ENCODE measurements at places on chromosomes 3 and 15.
A peak's percentile ranks its signal among the peaks of the same experiment; 100 is the strongest.

GRCh38 chr3:162863579-162863978 lies 1367.0 kb downstream of the OTOL1 start:
- no peak for DNase-seq

DNA sequence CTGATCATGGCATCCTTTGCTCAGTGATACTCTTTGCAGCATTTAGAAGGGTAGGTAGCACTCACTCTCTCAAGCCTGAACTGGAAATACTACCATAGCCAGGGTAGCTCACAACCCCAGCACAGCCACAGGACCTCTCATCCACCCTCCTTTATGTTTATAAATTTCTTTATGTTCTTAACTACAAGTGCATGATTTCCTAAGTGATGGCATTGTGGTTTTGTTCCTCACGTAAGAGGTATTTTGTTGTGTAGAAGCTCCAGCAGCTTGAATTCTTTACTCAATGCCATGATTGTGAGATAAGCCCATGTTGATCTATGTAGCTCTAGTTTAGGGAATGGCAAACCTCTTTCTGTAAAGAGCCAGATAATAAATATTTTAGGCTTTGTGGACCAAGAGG lies 7.9 kb upstream of the RTP3 start:
- peak; percentile 22 for DNase-seq

DNA sequence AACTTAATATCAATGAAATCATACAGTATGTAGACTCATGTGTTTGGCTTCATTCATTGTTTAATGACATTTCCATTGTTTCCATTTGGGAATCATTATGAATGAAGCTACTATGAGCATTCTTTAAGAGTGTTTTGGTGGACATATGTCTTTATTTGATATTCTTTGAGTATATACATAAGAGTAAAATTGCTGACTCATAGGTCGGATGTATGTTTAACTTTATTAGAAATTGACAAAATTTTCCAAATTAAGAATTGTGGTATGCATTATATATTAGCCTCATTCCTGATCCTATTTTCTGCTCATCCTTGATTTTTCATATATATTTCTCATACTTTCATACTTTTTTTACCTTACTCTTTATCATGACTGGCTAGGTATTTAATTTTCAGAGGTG lies 28.7 kb upstream of the CMC1 start:
- no peak for DNase-seq

GRCh38 chr3:14651440-14652251 lies at the start of gene CCDC174:
Gene CCDC174 (plus strand): TSS chr3:14651762. CDS start chr3:14651837, 75 bp downstream.
- peak; percentile 99 for DNase-seq

DNA sequence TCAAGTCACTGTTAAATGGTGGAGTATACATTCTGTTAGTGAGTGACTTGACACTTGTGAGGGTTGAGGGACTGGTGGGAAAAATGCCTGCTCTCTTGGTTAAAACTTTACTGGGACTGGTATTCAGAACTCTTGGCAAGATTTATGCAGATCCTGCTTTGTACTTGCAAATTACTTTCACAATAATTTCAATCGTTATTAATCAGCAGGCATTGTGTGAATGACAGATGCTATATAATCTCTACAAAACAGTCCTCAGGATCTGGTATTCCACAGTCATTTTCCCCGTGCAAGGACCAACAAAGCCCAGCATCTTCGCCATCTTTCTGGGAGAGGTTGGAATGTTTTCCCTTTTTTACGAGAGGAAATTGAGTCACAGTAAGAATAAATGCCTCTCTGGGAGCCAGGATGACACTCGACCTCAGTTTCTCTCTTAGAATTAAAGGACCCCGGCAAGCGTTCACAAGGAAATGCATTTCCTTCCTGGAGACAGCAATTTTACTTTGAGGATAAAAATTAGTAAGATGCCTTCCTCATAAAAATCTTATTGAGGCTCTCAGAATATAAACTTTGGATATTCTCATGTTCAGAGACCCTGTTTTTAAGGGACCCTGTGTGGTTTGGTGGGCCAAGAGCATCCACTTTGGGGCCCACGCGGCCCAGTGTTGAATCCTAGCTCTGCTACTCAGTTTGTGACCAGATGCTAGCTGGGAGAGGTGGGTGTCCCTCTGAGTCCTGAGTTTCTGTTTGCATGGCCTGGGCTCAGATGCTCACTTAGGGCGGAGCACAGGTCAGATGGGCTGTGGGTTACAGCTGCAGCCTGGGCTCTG lies 45.3 kb upstream of the PLCL2 start:
- no peak for DNase-seq

DNA sequence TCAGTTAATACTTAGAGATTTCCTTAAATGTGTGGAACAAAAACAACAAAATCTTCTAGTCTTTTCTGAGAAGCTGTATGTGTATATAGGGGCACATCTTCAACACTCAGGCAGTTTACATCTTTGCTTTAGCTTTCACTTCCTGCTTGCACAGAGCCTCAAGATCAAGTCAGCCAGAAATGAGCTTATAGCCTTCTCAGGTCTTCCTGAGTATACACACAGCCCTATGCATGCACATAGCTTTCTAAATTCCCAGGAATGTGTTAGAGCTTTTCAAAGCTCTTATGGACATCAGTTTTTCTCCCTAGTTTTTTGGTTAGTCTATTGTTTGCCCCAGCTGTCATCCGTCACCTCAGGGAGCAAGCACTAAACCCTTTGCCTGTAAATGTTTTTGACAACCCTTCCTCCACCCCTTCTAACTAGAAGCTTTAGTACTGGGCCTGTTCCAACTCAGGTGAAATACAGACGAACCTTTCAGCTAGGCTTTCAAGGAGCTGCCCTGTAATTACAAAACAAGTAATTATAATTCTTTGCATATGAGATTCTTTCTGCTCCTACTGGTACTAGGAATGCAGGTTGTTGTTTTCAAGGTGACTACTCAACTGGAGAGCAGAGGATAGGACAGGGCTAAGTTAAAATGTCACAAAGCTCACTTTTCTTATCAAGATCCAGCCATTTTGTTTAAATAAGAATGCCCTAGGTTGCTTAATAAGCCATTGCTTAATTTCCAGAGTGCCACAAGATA lies 22.6 kb upstream of the MTMR10 start:
- no peak for DNase-seq

- DNase-seq: no peak
Observed at GRCh38 chr15:101055411-101055810, 136.3 kb downstream of the LRRK1 start.

- DNase-seq: peak; percentile 79
Observed at GRCh38 chr3:12198301-12198700, 39.6 kb upstream of the TIMP4 start.

DNA sequence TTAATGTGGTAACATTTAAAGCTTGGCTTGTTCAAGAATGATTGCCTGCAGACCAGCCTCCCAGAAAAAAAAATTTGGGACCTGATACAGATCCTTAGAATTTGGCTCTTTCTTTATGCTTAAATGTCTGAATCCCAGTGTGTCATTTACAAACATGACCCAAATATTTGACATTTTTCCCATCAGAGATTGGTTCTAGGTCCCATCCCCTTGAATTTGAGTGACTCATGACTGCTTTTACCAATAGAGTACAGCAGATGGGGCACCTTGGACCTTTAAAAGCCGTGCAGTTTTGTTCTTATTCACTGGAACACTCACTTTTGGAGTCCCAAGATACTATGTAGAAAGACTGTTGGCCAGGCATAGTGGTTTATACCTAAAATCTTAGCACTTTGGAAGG lies 231.6 kb downstream of the ZIC1 start:
- peak; percentile 76 for DNase-seq

DNA sequence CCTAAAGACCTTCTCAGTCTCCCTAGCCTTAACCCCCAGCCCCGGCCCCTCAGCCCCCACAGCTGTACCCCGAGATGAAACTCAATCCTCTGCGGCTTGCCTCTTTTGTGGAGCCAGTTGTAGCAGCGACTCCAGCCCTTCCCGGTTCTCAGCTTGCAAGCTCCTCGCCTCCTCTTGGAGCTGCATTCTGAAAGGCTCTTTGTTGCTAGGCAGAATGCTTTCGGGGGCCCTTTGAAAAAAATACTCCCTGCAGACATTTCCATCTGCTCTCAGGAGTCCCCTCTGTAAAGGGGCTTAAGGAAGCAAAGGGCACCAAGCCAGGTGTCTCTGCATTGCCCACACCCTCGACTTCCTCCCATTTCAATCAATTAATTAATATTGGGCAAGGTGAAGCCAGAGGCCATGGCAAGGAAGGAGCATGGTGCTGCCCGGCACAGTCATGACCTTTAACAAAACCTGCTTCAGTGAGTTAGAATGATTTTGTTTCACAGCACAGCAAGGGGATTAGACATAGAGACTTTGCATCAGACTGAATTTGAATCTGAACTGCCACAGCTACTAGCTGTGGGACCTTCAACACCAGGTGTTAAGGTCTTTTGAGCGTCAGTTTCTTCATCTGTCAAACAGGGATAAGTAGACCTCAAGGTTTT lies 65.5 kb downstream of the SRGAP3 start:
- no peak for DNase-seq

DNA sequence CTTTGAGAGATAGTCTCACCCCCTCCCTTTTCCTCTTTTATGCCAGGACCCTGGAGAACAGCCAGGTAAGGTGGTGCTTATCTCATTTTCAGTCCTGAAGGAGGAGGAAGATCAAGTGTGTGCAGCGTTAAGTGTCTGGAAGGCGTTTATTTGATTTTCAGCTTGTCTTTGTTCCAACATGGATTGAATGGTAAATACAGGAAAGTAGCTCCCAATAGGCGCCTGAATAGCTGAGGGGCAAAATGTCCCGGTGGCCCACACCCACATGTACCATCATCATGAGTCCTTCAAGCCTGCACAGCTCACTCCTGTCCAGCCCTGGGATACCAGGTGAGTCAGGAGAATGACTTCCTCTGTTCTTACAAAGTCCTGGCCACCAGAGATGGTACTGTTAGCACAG lies 73.5 kb downstream of the CEMIP start:
- DNase-seq: no peak

- DNase-seq: peak; percentile 29
Observed at GRCh38 chr3:148880681-148881080, 15.6 kb downstream of the CPA3 start.

GRCh38 chr3:66592016-66592761 lies 91.4 kb upstream of the LRIG1 start:
- peak; percentile 78 for DNase-seq

DNA sequence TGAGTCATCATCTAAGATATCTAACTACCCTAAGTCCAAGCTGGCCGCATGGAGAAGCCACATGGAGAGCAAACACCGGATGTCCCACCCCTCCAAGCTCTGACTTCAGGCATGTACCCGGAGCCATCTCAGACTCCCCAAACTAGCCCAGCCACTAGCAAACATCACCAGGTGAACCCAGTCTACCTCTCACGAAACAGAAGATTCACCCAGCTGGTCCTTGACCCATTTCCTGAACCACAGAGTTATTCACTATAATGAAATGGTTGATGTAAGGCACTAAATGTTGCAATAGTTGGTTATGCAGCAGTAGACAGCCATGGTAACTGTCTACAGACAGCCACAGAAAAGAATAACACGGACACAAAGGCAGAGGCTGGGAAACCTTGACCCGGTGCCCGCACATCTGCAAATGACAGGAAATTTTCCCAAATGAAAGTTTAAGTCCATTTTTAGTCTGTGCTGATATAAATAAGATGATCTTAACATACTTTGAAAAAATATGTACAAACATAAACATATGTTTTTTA lies 265.5 kb upstream of the ATP10A start:
- no peak for DNase-seq

DNA sequence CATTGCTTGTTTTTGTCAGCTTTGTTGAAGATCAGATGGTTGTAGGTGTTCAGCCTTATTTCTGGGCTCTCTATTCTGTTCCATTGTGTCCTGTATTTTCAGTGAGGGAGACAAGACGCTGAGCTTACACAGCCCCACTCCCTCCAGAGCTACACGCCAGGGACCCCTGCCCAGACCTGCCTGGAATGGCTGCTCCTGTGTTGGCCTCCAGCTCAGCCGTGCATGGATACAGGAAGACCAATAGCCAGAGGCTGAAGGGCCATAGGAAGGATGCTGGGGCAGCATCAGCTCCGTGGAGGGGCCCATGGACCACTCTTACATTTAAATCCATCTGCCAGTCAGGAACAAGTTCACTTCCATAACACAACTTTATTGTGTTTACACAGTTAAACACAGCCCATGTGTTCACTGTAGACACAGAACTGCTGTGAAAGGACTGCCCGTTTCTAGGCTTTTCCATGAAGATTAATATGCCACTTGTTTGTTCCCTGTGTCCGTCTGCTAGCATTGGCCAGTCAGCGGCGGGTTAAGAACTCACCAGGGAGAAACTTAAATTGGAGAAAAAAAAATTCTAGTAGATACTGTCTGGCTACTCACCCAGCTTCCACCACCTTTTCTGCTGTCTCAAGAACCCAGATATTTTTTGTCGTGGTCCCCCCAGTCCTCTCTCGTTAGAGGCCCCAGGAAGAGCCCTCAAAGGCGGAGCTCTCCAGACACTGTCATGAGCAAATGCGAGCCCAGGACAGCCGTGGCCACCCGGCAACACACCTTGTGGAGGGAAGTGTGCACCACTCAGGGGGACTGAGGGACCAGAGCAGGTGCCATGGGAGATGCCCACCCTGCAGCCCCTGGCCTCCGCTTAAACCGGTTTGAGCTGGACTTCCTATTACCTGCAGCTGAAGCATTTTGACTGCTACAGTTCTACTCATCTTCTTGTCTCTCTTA lies 142.3 kb upstream of the MEF2A start:
- DNase-seq: no peak

GRCh38 chr3:172071780-172072330 lies 32.5 kb downstream of the FNDC3B start:
- no peak for DNase-seq

DNA sequence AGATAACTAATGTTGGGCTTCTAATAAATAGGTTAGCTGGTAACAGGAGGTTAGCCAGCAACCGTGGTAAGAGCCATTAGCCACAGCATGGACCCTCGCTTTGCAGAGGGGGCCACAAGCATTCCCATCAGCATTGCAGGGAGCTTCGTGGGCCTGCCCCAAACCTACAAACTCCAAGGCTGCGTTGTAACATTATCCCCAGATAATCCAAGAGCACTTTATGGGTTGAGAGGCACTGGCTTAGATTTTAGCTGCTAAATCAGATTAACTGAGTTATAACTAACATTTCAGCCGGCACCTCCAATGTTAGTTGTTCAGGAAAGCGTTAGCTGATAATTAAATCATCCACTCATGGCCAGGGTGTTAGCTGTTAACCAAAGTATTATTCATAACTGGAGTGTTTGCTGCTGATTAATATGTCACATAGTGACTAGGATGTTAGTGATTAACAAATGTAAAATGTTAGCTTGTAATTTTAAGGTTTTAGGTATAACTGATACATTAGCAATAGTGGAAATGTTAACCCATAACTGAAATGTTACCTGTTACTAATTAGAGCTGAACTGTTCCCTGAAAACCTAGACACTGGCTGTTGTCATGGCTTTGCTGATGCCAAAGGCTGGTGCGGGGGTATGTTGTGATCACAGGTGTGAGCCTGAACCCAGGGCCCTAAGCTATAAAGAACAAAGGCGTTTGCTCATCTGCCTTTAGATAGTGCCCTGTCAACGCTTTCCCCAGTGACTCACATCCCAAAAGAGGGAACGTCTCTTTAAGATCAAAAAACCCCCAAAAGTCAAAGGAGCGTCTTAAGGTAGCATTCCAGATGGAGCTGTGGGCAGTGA lies 56.2 kb downstream of the SLC6A6 start:
- no peak for DNase-seq

- no peak for DNase-seq
Observed at GRCh38 chr15:23073890-23074646, 34.7 kb upstream of the TUBGCP5 start.
